ENCODE measurements at places on chromosomes 4 and X.
A peak's percentile ranks its signal among the peaks of the same experiment; 100 is the strongest.

DNA sequence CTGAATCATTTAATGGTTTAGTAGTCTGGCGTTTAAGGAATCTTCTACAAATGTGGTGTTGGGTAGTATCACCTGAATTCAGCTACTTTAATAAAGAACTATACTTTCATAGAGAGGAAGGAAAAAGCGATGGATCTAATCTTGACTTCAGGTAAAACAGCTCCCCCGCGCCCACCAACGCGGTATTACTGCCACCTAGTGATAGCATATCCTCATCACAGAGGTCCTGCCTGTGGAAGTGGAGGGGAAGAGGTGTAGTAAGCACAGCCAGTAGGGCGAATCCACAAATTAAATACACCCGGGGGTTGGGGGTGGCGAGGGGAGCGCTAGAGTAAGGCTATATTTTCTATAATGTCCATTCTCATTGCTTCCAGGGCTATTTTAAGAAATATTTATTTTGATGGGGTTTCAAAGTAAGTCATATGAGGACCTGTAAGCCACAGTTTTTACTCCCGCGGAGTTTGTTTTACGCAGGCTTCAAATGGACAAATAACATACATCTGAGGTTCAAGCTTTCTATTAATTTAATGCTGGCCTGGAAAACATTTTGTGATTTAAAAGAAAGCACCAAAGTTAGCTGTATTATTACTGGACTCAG lies 8.3 kb upstream of the DAPP1 start:
- peak; percentile 57 for DNase-seq

GRCh38 chrX:64190136-64190740 lies 15.3 kb downstream of the AMER1 start:
- DNase-seq: no peak

GRCh38 chr4:132998585-132999230 lies 150.4 kb upstream of the PCDH10 start:
- no peak for DNase-seq

GRCh38 chrX:7065473-7065872 lies 82.0 kb upstream of the STS start:
- DNase-seq: no peak

DNA sequence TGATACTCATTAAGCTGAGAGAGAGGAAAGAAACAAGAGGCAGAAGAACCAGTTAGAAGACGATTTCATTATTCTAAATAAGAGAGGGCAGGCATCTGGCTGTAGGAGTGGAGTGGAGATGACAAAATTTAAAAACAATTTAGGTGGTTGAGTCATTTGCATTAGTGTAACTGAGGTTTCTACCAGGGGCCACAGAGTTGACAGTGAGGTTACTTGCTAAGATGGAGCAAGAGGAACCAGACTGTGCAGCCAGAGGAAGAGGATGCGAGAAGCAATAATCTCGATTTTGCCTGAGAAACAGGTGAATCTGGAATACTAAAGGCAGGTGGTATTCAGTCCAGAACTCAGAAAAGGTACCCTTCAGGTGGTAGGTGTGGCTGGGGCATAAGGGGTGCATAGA lies 491.9 kb downstream of the MID1IP1 start:
- no peak for DNase-seq

GRCh38 chr4:185955826-185956543 lies 113.0 kb upstream of the TLR3 start:
- no peak for DNase-seq

- DNase-seq: no peak
Measured at GRCh38 chr4:4474476-4474875, 67.4 kb downstream of the STX18 start.

GRCh38 chr4:188779581-188779980 lies 640.3 kb downstream of the TRIML1 start:
- DNase-seq: no peak

DNA sequence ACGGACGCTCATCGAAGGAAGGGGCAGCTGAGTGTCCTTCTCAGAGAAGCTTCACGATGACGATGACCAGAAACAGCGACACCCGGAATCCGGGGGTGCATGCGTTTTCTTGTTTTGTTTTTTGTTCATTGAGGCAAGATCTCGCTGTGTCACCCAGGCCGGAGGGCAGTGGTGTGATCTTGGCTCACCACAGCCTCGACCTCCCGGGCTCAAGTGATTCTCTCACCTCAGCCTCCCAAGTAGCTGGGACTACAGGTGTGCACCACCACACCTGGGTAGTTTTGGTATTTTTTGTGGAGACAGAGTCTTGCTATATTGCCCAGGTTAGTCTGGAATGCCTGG lies 19.8 kb downstream of the DGKQ start:
- no peak for DNase-seq

DNA sequence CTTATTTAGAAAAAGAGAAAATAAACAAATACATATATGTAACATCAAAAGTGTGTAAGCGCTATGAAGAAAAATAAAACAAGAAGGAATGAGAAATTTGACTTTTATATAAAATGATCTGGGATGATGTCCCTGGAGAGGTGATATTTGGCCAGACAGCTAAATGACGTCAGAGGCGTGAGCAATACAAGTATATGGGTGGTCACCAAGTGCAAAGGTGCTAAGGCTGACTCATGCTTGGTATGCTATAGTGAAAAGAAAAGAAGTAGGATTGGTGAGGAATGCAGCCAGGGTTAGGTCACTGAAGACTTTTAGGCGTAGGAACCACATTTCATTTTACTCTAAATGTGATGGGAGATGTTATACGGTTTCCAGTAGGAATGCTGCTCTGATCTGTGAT lies 1049.1 kb upstream of the TENM3 start:
- DNase-seq: no peak

DNA sequence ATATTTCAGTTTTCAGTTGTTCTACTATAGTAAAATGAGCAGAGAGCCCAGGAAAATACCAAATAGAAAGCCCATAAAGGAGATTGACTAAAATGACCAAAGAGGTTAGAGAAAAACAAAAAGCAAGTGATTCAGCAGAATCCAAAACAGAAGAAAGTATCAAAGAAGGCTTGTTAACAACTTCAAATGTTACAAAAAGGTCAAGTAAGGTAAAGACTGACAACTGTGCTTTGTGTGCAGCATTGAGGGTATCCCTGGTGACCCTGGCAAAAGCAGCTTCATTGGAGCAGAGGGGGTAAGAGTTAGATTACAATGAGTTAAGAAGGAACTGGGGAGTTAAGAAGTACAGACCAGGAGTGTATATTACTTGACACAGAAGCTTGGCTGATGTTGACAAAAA lies 317.9 kb downstream of the OPHN1 start:
- no peak for DNase-seq

GRCh38 chrX:48626401-48627298 lies 29.4 kb downstream of the WDR13 start:
- DNase-seq: no peak

DNA sequence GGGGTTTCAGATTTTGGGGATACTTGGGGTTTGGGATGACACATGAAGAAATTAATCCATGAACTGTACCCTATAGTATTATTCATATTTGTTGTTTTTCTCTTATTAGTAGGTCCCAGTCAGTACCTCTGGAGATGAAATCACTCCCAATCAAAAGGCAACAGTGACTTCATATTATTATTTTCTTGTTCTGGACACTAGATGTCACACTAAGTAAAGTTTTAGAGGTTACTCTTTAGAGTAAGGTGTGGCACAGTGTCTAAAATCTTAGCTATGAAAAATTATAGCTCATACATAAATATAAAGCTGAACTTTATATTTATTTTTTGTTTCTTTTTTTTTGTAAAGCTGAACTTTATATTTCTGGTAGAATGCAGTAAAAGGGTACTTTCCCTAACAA lies 35.1 kb downstream of the FAM114A1 start:
- no peak for DNase-seq

GRCh38 chr4:182809417-182810102 lies 107.6 kb downstream of the DCTD start:
- DNase-seq: no peak

DNA sequence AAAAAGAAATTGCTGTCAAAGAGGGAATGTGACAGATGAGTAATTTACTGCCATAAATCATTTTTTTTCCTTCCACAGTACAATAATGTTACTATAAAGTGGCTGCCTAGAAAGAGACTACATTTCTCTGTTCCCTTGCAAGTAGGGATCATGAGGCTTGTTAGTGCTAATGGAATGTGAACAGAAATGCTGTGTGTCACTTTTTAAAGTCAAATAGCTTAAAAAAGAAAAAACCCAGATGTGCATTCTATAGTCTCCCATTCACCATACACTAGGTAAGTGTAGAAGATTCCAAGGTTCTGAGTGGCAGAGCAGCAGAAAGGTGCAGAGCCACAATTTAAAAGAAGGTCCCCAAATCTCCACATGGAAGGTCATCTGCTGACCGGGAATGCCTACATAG lies 328.4 kb downstream of the CAMK2D start:
- DNase-seq: no peak

GRCh38 chr4:4384837-4385236 lies 2.1 kb upstream of the NSG1 start:
- DNase-seq: peak; percentile 29

DNA sequence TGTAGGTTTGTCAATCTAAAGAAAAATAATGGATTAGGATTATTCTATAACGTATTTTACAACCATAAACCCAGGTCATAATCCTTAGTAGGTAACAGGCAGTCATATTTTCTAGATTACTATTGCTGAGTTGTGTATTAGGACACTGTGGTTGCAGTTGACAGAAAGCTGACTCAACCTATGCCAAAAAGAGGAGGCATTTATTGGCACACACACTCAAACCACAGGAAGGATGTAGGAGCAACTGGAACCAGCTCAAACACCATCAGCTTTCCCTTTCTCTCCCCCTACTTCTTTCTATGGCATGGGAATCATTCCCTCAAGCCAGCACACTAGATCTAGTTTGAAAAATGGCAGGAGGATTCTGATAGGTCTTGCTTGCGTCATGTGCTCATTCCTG lies 136.4 kb upstream of the FAM9C start:
- DNase-seq: no peak

DNA sequence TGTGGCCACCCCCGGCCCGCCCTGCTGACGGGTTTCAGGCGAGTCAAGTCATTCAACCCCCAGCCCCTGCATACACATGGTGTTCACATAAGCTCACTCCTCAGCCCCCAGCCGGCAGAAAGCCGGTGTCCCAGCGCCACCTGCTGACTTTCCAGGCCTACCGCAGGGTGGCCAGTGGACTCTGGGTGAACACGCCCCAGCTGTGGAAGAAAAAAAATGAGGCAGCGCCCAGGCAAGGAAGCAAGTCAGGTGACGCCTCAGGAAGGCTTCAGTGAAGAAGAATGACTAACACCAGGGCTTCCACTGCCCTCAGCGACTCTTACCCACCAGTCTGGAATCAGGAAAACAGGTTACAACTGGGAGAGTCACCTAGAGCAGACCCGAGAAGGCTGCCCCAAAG lies 15.8 kb downstream of the BCAP31 start:
- no peak for DNase-seq

GRCh38 chr4:81905971-81906370 lies 434.3 kb upstream of the RASGEF1B start:
- DNase-seq: no peak

- DNase-seq: no peak
Measured at GRCh38 chr4:15906020-15906443, 32.5 kb downstream of the FGFBP1 start.

DNA sequence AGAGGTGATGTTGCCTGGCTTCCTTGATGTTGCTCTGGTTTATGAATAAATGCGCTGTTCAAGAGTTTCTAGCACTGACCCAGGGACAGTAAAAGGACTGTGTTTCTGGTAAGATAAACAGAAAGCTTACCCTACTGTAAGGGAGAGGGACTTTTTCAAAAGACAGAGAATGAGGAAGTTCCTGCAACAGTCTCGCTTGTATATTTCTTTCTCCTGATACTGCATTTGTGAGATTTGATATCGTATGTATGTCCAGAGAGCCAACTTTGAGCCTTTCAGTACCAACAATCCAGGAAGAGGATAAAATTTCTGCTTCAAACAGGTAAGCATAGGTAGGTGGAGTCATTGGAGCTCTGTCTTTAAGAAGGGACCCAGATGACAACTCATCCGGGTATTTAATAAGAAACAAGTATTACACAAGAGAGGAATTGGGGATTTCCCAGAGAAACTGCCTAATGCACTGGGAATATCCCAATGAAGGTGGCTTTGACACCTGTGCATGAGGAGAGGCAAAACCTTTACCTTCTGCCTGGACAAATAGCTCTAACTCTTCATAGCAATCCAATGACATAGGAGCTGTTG lies 773 bp downstream of the DAPP1 start:
- no peak for DNase-seq

- no peak for DNase-seq
Measured at GRCh38 chrX:78653118-78653822, 5.9 kb downstream of the RTL3 start.

- DNase-seq: no peak
Measured at GRCh38 chrX:38929966-38930421, 128.7 kb downstream of the MID1IP1 start.

DNA sequence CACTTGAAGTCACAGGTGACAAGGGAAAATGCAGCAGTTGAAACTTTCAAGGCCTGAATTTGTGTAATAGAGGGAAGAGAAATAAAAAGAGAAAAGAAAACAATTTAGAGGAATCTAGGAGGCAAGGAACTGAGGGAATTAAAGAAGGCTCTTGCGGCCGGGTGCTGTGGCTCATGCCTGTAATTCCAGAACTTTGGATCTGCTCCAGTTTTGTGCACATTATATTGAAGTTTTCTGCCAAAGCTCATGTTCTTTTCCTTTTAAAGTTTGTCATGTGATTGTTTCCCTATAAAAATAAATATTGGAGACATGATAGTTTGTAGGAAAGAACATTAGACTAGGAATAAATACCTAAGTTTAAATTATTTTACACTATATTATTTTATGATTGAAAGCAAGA lies 433.9 kb upstream of the CPEB2 start:
- DNase-seq: no peak

DNA sequence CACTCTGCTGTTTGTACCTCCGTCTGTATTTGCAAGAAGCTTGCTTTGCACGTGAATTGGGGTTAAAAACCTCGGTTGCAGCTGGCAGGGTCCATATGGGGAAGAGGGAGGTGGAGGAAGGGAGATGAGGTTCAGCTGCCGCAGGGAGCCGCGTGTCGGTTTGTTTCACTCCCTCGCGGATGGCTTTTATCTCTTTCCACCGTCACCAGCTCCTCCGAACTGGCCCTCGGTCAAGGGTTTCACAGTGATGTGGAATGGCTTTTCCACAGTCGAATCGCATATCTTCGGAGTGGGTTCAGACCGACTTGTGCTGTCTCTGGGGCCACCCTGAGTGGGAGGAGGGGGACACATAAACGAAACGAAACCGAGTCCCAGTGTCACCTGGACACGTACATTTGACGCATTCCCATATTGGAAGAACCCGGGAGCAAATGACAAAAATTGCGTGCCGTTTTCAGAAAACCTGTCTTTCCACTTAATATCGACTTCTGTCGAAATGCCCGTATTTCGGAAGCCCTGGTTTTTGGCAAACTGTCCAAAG lies 929 bp downstream of the ZBTB33 start:
- peak; percentile 14 for DNase-seq

- DNase-seq: no peak
Measured at GRCh38 chr4:97587912-97588311, 555.4 kb downstream of the STPG2 start.

- no peak for DNase-seq
Measured at GRCh38 chrX:136697156-136697555, 49.2 kb downstream of the CD40LG start.

- no peak for DNase-seq
Measured at GRCh38 chr4:154421618-154422017, 70.0 kb downstream of the DCHS2 start.

GRCh38 chr4:86560447-86560846 lies 33.7 kb upstream of the PTPN13 start:
- DNase-seq: no peak

- DNase-seq: no peak
Measured at GRCh38 chr4:36692586-36692985, 411.2 kb downstream of the DTHD1 start.
